ENCODE measurements at places on chromosomes 4 and X. TPM values are rescaled to one million over a fixed set of nuclear protein-coding genes. Genes with fewer than 3 reads are reported as not detected.

DNA sequence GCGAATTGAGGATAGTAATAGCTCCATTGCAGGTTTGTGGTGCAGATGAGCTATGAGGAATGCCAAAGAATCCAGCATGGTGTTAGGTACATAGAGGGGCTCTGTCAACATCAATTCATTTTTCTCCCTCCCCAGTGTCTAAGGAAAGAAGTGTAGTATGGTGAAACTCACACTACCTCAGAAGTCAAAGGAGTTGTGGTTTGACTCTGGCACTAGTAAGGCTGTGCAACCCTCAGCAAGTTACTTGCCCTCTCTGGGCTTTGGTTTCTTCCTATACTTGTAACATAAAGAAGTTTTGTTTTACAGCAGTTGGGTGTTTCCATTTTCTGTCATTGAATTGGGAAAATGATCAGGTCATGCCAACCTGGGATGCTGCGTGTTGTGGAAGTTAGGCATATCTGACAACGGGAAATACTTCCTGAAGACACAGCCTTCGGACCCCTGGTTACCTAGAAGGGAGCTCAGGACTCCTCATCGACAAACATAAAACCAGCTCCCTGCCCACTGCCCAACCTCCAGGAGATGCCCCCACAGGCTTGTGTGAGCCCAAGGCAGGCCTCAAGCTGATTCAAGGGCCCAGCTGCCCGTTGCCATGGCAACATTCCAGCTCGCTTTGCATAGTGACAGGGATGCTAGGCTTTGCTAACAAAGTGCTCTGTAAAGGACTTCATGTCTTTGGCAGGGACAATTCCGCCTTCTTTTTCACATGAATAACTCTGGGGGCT lies 71.4 kb downstream of the RTL5 start:
- DNase-seq = peak; percentile 24

EDA gene
- 0.06 TPM for total RNA-seq

GRCh38 chr4:27407616-27408015 lies 547.0 kb downstream of the STIM2 start:
- peak; percentile 1 for DNase-seq

- DNase-seq = no peak
Measured at GRCh38 chr4:48742412-48742811, 37.7 kb downstream of the FRYL start.

VCX3B gene
- not detected for total RNA-seq

- DNase-seq = no peak
Measured at GRCh38 chr4:70239884-70240591, 2.4 kb upstream of the CSN3 start.

PTPN13 gene
- not detected for total RNA-seq

DNA sequence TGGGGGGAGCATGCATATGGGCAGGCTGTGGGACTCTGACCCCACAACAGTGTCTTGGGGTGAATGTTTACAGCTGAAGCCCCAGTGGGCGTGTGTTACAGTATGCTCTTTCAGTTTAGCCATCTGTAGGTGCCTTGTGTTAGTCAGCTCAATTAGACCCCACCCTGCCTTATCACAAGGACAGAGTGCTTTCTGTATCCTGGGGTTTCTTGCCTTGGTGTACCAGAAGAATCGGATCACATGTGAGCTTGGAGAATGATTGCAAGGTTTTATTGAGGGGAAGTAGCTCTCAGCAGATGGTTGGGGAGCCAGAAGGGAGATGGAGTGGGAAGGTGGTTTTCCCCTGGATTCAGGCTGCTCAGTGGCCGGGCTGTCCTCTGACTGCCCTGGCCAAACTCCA lies 27.3 kb downstream of the SH3BGRL start:
- DNase-seq = no peak

GRCh38 chr4:6391852-6392188 lies 80.6 kb downstream of the PPP2R2C start:
- no peak for DNase-seq

- DNase-seq = peak; percentile 91
Measured at GRCh38 chr4:110480031-110480549, 4.1 kb downstream of the ENPEP start.

ADGRG2 gene
- total RNA-seq = 0.11 TPM

DNA sequence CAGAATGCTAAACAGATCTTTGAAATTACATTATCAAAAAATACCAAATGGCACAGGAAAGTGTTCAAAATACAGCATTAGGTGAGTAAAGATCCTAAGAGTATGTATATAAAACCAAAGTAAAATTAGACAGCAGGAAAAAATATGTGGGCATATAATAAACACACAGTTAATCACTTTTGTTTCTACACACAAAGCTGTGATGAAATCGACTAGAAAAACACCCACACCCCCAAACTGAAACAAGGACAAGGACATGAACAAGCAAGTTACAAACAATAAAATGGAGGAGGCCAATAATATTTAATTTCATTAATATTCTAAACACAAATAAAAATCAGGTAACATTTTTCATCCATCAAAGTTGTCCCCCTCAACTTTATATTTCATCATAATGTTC lies 143.2 kb downstream of the FRYL start:
- no peak for DNase-seq

GC gene
- not detected for total RNA-seq

EDNRA gene
- total RNA-seq = 39.5 TPM

GRCh38 chrX:154090731-154091130 lies 6.8 kb downstream of the MECP2 start:
- no peak for DNase-seq

AWAT2 gene
- total RNA-seq = not detected

GRCh38 chr4:185536411-185536709 lies 1.1 kb upstream of the PDLIM3 start:
- DNase-seq = peak; percentile 80

DNA sequence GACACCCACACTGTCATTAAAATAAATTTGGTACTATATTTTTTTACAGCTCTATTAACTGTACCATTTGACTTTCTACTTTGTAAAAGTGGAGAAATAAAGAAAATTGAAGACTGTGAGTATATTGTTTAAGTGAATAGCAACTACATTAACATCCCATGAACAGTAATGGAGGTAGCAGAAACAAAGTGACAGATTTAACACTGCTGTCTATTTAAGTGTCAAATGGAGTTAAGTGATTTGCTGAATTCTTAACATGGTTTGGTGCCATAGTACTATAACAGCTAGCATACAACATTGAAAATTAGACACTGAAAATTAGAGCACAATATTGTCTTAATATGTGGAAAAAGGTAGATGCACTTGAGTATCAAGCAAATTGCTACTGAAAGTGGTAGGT lies 76.2 kb downstream of the C4orf33 start:
- no peak for DNase-seq

- DNase-seq = no peak
Measured at GRCh38 chr4:8201321-8201781, 2.3 kb downstream of the SH3TC1 start.

CPZ gene
- total RNA-seq = 2.8 TPM

CXCL10 gene
- not detected for total RNA-seq

FRMD7 gene
- not detected for total RNA-seq

- peak; percentile 69 for DNase-seq
Measured at GRCh38 chr4:102500696-102501446, at the start of gene NFKB1. Gene NFKB1, plus strand, starts transcription at chr4:102501359. Its CDS starts 24,160 bp downstream, at chr4:102525519.

DNA sequence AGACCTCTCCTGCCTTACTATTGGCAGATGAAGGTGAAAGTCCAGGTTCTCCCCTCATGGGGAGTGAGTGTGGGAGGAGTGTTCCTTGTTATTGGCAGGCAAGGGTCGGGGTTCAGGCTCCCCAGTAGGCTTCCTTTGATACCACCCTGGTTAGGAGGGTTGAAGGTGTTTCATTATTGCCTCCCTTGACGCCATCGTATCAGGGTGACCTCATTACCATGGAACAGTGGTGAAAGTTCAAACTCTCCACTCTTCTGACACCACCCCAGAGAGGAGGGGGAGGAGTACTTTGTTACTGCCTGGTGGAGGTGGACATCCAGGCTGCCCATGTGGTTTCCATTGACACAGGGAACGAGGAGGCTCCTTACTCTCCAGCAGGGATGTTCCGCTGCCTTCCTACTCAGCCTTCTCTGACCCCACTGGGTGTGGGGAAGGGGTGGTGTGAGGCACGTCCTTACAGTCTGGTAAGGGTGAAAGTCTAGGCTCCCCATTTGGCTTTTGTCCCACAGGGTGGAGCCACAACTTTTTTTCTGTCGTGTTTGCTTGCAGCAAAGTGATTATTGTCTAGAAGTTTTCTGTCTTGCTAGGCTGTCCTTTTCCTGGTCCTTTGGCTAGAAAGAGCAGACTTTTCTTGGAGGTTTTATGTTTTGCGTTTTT lies 37.2 kb upstream of the USP9X start:
- no peak for DNase-seq

L1CAM gene
- total RNA-seq = 0.29 TPM

PDZD4 gene
- total RNA-seq = 1.7 TPM

SLC25A31 gene
- not detected for total RNA-seq

TLR10 gene
- not detected for total RNA-seq

GRCh38 chr4:185202984-185203485 lies 765 bp downstream of the CFAP97 start:
- DNase-seq = peak; percentile 34

- DNase-seq = peak; percentile 62
Measured at GRCh38 chrX:42219231-42219630, 295.9 kb upstream of the CASK start.

DNA sequence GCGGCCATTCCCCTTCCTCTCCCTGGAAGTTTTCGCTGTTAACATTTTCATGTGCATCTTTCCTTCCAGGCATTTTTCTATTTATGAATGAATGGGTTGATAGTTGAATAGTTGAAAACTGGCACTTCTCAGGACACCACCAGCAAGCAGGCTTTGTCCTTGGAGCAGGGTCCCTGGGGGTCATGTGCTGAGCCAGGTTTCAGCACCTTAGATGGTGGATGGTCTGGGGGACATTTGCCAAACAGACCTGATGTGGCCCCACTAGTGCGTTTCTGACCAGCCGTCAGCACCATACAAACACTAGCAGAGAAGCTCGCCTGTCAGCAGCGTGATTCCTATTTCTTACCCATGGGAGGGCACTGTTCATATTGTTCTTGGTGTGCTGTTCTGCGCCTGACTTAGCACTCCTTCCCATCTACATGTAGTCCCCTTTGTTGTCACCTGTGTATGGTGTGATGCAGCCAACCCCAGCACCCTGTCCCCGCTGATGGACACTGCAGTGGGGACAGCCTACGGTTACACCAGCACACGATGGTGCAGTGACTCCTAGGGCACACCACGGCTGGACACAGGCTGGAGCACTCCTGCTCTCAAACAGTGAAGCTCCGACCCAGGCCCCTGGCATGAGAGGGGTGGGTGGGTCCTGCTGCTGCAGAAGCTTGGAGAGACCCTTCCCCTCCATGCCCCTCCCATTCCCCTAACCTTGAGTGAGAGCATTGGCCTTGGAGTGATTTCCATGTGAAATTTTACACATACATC lies 27.2 kb upstream of the WFS1 start:
- DNase-seq = no peak

DNA sequence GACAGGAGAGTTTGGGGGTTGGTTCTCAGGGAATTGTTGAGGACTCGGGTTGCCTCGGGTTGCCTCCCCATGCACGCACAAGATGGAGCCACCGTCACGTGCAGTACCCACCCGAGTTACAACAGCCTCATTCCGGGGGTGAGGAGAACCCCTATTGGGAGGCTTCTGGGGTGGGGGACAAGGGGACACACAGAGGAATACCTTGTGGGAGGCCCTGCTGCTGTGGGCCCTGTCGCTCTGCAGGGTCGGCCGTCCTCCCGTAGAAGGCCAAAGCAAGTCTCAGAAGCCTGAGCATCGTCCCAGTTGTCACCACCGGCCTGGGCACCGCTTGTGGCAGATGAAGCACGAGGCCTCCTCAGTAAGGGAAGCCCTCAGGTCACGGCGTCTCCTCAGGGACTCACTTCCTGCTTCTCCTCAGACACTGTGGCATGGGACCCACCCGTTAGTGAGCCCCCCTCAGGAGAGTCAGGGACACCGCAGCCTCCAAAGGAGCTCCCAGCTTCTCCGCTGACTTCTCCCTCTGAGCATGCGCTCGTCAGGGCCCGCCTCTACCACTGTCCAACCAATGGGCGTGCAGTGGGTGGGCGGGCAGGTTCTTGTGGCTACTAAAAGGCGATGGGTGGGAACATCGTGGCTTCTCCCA lies at the start of gene CT55:
CT55 (minus strand) TSS at position 522 of the 643 bp plus-strand sequence; CDS start at position 295, 227 bp downstream.
- no peak for DNase-seq
